ENCODE measurements at places on chromosomes 1 and 21. TPM values are rescaled to one million over a fixed set of nuclear protein-coding genes. Genes with fewer than 3 reads are reported as not detected.

DNA sequence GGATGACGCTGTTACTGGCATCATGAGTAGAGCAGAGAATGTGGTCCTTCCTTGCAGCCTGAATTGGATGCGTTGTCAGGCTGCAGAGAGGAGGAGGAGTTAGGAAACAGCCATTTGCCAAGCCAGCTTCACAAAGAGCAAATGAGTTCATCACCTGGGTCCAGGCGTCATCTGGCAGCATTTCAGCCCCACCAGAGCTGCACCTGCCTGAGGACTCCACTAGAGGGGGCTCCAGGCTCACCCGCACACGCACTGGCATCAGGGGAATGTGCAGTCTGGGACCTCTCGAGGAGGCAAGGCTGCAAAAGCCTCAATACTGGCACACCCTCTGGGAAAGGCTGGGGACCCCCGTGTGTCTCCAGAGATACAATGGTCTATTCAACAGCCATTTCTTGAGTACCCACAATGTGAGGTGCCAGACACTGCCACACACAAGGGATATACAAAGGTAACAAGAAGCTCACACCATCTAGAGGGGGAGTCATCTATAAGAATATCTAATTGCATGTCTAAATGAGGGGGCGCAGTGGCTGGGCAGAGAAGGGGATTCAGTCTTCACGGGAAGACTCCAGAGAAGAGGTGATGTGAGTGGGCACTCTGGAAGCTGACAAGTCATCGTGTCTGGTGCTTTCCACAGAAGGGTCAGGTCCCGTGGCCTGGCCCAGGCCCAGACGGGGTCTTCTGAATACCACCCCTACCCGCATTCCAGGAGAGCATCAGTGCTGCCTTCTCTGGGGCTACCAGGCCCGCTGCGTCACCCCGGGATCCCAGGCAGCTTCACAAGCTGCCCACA lies 53.5 kb upstream of the CNTN2 start:
- no peaks in the 10 kb centered on the region for H3K27me3 ChIP-seq
- peak; percentile 66 for DNase-seq
- no peaks in the 10 kb centered on the region for H3K36me3 ChIP-seq
- H3K4me1 ChIP-seq, result no peaks in the 10 kb centered on the region

- no peak overlapping the region for H3K27ac ChIP-seq
- H3K27me3 ChIP-seq, result no peaks in the 10 kb centered on the region
- no peak overlapping the region for H3K4me3 ChIP-seq
- H3K36me3 ChIP-seq, result no peaks in the 10 kb centered on the region
Observed at GRCh38 chr1:109787211-109787844, 23.6 kb upstream of the EPS8L3 start.

GRCh38 chr1:53249706-53250105 lies 11.4 kb upstream of the MAGOH start:
- no peak for DNase-seq
- no peaks in the 10 kb centered on the region for H3K36me3 ChIP-seq
- no peak overlapping the region for H3K27ac ChIP-seq

- DNase-seq, result no peak
- no peaks in the 10 kb centered on the region for H3K27me3 ChIP-seq
- no peaks in the 10 kb centered on the region for H3K36me3 ChIP-seq
- no peak overlapping the region for H3K4me3 ChIP-seq
Observed at GRCh38 chr1:240308096-240308495, 216.4 kb downstream of the FMN2 start.

DNA sequence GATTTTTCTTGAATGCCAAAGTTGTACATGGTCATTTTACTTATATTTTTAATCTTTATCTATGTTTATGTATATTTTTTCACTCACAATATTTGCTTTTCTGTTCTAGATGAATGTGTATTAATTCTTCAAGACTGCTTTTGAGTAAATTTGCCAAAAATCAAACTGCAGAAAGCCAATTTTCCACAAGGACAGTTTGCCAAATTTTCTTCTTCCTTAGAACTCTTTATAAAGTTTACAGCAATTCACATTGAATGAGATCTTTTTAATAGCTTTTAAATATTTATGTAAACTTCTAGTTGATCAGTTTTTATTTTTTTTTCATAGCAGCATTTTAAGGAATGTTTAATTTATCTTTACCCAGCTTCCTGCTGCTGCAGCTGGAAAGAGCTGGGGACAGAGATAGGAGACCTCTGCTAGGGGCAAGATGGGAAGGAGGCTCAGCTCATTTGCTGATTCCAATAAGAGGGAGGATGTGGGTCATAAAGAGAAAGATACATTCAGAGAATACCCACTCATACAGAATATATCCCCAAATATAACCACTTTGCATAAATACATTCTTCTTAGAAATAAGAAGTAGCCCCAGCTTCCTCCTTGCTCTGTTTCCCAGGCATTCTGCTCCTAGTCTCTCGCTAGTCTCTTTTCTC lies 93.0 kb downstream of the ODF2L start:
- no peaks in the 10 kb centered on the region for H3K4me1 ChIP-seq
- H3K27ac ChIP-seq, result no peak overlapping the region
- no peak overlapping the region for H3K4me3 ChIP-seq
- no peaks in the 10 kb centered on the region for H3K36me3 ChIP-seq
- H3K27me3 ChIP-seq, result no peaks in the 10 kb centered on the region

GRCh38 chr1:168394858-168395257 lies 114.2 kb downstream of the TBX19 start:
- H3K27ac ChIP-seq, result no peak overlapping the region
- no peaks in the 10 kb centered on the region for H3K27me3 ChIP-seq
- H3K4me1 ChIP-seq, result no peaks in the 10 kb centered on the region
- DNase-seq, result no peak
- H3K36me3 ChIP-seq, result no peaks in the 10 kb centered on the region
- H3K4me3 ChIP-seq, result no peak overlapping the region

DNA sequence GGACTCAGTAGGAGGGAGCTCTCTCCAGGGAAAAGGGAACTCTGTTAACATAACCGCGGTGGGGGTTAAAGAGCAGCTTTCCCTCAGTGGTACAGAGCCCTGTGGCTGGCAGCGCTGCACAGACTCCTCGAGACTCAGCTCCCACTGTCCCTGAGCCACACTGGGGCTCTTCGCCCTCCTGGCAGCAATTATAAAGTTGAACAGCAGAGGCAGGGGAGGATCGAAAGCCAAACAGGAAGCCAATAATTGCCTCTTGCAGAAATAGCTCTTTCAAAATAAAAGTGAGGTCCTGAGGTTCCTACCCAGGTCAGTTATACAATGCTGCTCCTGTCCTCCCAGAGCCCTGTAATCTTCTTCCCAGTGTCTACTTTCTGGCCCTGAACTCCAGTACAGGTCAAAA lies 77.0 kb downstream of the FAM78B start:
- H3K36me3 ChIP-seq, result no peaks in the 10 kb centered on the region
- no peak overlapping the region for H3K4me3 ChIP-seq
- peaks cover 5% of the 10 kb centered on the region for H3K4me1 ChIP-seq
- H3K27me3 ChIP-seq, result no peaks in the 10 kb centered on the region
- H3K27ac ChIP-seq, result no peak overlapping the region

DNA sequence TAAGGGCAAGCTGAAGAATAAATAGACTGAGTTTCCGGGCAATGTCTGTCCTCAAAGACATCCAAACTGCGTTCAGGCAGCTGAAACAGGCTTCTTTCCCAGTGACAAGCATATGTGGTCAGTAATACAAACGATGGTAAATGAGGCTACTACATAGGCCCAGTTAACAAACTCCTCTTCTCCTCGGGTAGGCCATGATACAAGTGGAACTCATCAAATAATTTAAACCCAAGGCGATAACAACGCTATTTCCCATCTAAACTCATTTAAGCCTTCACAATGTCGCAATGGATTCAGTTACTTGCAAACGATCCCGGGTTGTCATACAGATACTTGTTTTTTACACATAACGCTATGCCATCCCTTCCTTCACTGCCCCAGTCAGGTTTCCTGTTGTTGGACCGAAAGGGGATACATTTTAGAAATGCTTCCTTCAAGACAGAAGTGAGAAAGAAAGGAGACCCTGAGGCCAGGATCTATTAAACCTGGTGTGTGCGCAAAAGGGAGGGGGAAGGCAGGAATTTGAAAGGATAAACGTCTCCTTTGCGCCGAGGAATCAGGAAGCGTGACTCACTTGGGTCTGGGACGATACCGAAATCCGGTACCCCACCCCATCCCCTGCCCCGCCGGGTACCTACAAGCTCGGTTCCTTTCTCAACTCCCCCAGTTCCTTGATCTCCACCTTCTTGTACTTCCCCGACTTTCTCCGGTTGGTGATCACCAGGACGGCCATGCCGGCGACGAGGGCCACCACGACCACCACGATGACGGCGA lies 1.3 kb downstream of the TACSTD2 start:
- H3K27ac ChIP-seq, result no peak overlapping the region
- no peaks in the 10 kb centered on the region for H3K4me1 ChIP-seq
- no peak for DNase-seq
- no peaks in the 10 kb centered on the region for H3K36me3 ChIP-seq

- H3K4me1 ChIP-seq, result peaks cover 9% of the 10 kb centered on the region
- no peak overlapping the region for H3K4me3 ChIP-seq
- H3K27ac ChIP-seq, result no peak overlapping the region
- no peak for DNase-seq
- H3K36me3 ChIP-seq, result no peaks in the 10 kb centered on the region
- no peaks in the 10 kb centered on the region for H3K27me3 ChIP-seq
Observed at GRCh38 chr21:33924766-33925100, 9.1 kb upstream of the ATP5PO start.

- no peaks in the 10 kb centered on the region for H3K4me1 ChIP-seq
- no peak for DNase-seq
- no peak overlapping the region for H3K4me3 ChIP-seq
Observed at GRCh38 chr1:229894532-229894931, 172.5 kb upstream of the GALNT2 start.

DNA sequence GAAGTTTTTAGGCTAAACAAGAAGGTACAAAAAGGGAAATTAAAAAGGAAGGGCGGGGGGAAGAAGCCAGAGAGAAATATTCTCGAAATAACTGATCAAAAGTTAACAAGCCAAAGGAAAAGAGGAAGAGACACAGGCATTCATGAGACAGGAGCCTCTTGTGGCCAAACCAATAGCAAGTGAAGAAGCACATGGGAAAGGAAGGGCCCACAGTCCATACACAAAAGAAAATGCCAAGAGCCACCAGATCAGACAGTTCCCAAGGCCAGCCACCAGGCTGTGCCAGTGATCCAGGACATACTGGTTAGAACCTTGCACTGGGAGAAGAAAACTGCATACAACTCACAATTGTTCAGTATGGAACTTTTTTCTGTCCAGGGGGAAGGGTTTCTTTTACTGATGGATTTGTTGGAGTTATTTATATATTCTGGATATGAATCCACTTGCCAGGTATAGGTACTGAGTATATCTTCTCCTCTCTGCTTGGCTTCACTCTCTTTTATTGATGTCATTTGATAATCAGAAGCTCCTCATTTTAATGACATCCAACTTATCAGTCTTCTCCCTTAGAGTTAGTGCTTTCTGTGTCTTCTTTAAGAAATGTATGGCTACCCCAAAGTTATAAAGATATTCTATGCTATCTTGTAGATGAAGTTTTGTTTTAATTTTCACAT lies 76.8 kb downstream of the CD46 start:
- no peak overlapping the region for H3K4me3 ChIP-seq
- peak overlapping the region; percentile 96 for H3K27ac ChIP-seq
- peak; percentile 84 for DNase-seq
- no peaks in the 10 kb centered on the region for H3K36me3 ChIP-seq
- peaks cover 97% of the 10 kb centered on the region for H3K4me1 ChIP-seq
- no peaks in the 10 kb centered on the region for H3K27me3 ChIP-seq

GRCh38 chr1:221138516-221138915 lies 259.3 kb downstream of the HLX start:
- H3K36me3 ChIP-seq, result no peaks in the 10 kb centered on the region
- H3K27me3 ChIP-seq, result no peaks in the 10 kb centered on the region
- no peak for DNase-seq

- H3K4me3 ChIP-seq, result no peak overlapping the region
- no peaks in the 10 kb centered on the region for H3K36me3 ChIP-seq
- peaks cover 9% of the 10 kb centered on the region for H3K4me1 ChIP-seq
- H3K27ac ChIP-seq, result no peak overlapping the region
- no peaks in the 10 kb centered on the region for H3K27me3 ChIP-seq
Observed at GRCh38 chr1:245516284-245516759, 361.5 kb downstream of the KIF26B start.

GRCh38 chr1:40710581-40711315 lies 19.2 kb downstream of the NFYC start:
- H3K4me1 ChIP-seq, result peaks cover 44% of the 10 kb centered on the region
- peak overlapping the region; percentile 81 for H3K27ac ChIP-seq
- peaks cover 16% of the 10 kb centered on the region for H3K36me3 ChIP-seq
- H3K4me3 ChIP-seq, result peak overlapping the region; percentile 67

GRCh38 chr1:162040657-162041056 lies 17.0 kb upstream of the OLFML2B start:
- no peak overlapping the region for H3K4me3 ChIP-seq
- H3K4me1 ChIP-seq, result peaks cover 3% of the 10 kb centered on the region
- no peaks in the 10 kb centered on the region for H3K36me3 ChIP-seq

- no peak overlapping the region for H3K27ac ChIP-seq
- H3K4me1 ChIP-seq, result no peaks in the 10 kb centered on the region
- H3K4me3 ChIP-seq, result no peak overlapping the region
Observed at GRCh38 chr21:45228171-45228641, 59.5 kb downstream of the POFUT2 start.

DNA sequence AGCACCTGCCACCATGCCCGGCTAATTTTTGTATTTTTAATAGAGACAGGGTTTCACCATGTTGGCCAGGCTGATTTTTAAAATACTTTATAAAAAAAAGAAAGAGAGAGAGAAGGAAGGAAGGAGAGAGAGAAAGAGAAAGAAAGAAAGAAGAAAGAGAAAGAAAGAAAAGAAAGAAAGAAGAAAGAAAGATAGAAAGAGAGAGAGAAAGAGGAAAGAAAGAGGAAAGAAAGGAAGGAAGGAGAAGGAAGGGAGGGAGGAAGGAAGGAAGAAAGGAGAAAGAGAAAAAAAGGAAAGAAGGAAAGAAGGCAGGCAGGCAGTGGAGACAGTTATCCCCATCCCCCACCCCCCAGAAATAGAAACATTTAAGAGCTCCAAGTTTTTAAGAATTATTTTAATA lies 69.9 kb downstream of the TOMM20 start:
- no peaks in the 10 kb centered on the region for H3K36me3 ChIP-seq
- no peak overlapping the region for H3K27ac ChIP-seq
- H3K4me1 ChIP-seq, result no peaks in the 10 kb centered on the region
- no peaks in the 10 kb centered on the region for H3K27me3 ChIP-seq
- H3K4me3 ChIP-seq, result no peak overlapping the region
- DNase-seq, result no peak

DNA sequence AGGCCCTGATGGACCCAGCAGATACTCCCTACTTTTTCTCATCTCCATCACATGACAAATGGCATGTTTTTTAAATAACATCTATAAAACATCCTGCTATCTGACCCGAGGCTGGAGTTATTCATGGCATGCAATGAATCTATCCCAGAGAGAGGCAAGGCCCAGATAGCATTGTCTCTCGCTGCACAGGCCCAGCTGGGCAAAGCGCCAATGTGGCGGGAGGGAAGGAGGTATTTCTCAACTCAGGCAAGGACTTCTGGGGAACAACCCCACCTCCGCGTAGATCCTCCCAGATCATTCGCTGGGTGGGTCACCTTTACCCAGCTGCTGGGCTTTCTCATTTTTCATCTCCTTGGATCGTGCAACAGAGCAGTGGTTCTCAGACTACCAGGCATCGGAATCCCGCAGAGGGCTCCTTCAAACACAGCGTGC lies 59.8 kb downstream of the ERG start:
- no peaks in the 10 kb centered on the region for H3K36me3 ChIP-seq
- peaks cover 58% of the 10 kb centered on the region for H3K4me1 ChIP-seq
- DNase-seq, result peak; percentile 71
- no peak overlapping the region for H3K4me3 ChIP-seq

The APH1A gene
- total RNA-seq, result 67.8 TPM

The BEND5 gene
- total RNA-seq, result 4.5 TPM

The CDKN2C gene
- total RNA-seq, result 8.2 TPM

The SEC16B gene
- 0.32 TPM for total RNA-seq

The SZRD1 gene
- total RNA-seq, result 131 TPM

The GNAI3 gene
- 2.8 TPM for total RNA-seq

The BLACAT1 gene
- total RNA-seq, result not detected
